ENCODE measurements at places on chromosomes 6 and 20. TPM values are rescaled to one million over a fixed set of nuclear protein-coding genes. Genes with fewer than 3 reads are reported as not detected.

The HLA-DMB gene
- total RNA-seq: under 0.01 TPM

The MYH7B gene
- under 0.01 TPM for total RNA-seq

The FABP7 gene
- total RNA-seq: not detected

The KCNB1 gene
- under 0.01 TPM for total RNA-seq

The PLN gene
- total RNA-seq: not detected

The MRAP2 gene
- total RNA-seq: 1.8 TPM

The CCN6 gene
- total RNA-seq: not detected

The FAM217A gene
- not detected for total RNA-seq

The TRIM10 gene
- under 0.01 TPM for total RNA-seq

The ZBP1 gene
- total RNA-seq: not detected
